ENCODE measurements at places on chromosomes 7 and 10.

GRCh38 chr10:110965216-110965615 is 45.8 kb downstream of the SHOC2 start:
- DNase-seq: no peak

DNA sequence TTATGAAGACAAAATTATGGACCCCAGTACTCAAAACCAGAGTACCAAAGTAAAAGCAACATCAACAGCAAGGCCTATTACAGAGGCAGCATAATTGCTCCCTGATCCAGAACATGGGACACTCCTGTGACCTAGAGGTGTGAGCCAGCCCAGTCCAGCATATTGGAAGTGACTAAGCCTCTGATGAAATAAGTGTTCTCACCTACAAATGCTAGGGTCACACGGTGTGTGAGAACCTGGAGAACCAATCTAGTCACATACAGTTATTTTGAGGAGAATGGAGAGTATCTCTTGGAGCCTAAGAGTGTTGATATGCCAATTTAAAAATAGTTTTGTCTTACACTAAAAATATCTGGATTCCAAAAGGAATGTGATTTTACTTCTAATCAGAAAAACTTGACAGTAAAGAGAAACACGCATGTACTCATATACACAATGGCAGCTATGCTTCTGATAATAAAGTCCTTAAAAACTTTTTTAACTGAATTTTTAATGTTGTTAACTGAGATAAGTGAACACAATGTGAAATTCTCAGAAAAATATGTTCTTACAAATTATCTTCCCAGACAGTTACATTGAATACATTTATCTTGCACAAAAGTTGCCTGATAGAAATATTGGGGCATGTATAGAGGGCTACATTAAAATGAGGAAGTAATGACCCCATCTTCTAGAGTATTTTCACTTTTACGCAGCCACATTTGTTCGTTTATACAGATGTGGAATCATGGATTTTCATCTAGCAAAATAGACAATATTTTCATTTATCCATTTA is 56.8 kb upstream of the CD36 start:
- no peak for DNase-seq

- no peak for DNase-seq
Measured at GRCh38 chr10:77072836-77073662, 564.6 kb downstream of the KCNMA1 start.

- no peak for DNase-seq
Measured at GRCh38 chr10:70312972-70313371, 29.2 kb upstream of the NPFFR1 start.

DNA sequence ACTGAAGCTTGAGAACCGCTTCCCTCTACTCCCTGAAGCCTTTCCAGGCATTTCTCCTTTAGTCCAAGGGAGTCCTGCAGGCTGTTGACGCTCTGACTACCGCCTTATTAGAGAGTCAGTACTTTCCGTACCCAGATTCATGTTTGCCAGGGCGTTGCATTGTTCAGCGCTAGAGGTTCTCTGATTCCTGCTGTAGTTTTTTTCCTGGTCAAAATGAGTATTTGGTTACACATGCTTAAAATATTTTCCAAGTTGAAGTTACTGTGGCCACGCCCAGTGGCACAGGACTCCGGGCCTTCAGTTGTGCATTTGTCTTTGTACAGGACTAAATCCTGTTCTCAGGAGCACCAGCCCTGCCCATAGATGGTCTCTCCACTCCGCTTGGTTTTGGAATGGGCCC is 7.9 kb downstream of the MTURN start:
- no peak for DNase-seq

All from G401 (cell line).